ENCODE measurements at places on chromosomes 1 and 21. TPM values are rescaled to one million over a fixed set of nuclear protein-coding genes. Genes with fewer than 3 reads are reported as not detected.
A peak's percentile ranks its signal among the peaks of the same experiment; 100 is the strongest.

The RGS16 gene
- polyA plus RNA-seq = 0.09 TPM

- H3K4me1 ChIP-seq = peaks cover 13% of the 10 kb centered on the region
- DNase-seq = peak; percentile 97
- H3K27ac ChIP-seq = peak overlapping the region; percentile 79
- H3K27me3 ChIP-seq = no peaks in the 10 kb centered on the region
These were observed 99.4 kb upstream of the JUN start for GRCh38 chr1:58883037-58883887.

- no peak for DNase-seq
- no peaks in the 10 kb centered on the region for H3K36me3 ChIP-seq
- peaks cover 8% of the 10 kb centered on the region for H3K27me3 ChIP-seq
- H3K4me3 ChIP-seq = no peak overlapping the region
These were observed 12.2 kb upstream of the NEK2 start for GRCh38 chr1:211687462-211688215.

- H3K4me3 ChIP-seq = no peak overlapping the region
- no peak overlapping the region for H3K27ac ChIP-seq
- H3K36me3 ChIP-seq = no peaks in the 10 kb centered on the region
- H3K4me1 ChIP-seq = peaks cover 6% of the 10 kb centered on the region
- DNase-seq = no peak
These were observed 17.5 kb downstream of the KPNA6 start for GRCh38 chr1:32125313-32125712.

DNA sequence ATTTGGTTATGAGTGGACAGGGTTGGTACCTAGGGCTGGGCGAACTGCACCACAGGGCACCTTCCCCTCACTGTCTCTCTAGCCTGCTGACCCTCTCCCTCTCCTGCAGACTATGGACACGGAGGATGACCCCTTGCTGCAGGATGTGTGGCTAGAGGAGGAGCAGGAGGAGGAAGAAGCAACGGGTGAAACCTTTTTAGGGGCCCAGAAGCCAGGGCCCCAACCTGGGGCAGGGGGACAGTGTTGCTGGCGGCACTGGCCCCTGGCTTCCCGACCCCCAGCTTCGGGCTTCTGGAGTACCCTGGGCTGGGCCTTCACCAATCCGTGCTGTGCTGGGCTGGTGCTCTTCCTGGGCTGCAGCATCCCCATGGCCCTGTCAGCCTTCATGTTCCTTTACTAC lies 21.9 kb downstream of the DISP3 start:
- DNase-seq = no peak
- H3K27me3 ChIP-seq = no peaks in the 10 kb centered on the region
- H3K27ac ChIP-seq = no peak overlapping the region
- H3K4me3 ChIP-seq = no peak overlapping the region
- H3K36me3 ChIP-seq = no peaks in the 10 kb centered on the region

- H3K27me3 ChIP-seq = no peaks in the 10 kb centered on the region
- no peak for DNase-seq
- H3K4me3 ChIP-seq = no peak overlapping the region
- H3K4me1 ChIP-seq = peaks cover 10% of the 10 kb centered on the region
- H3K27ac ChIP-seq = no peak overlapping the region
These were observed 3.4 kb upstream of the LAMB3 start for GRCh38 chr1:209655411-209656231.

GRCh38 chr1:235253219-235253962 lies 74.6 kb downstream of the ARID4B start:
- no peaks in the 10 kb centered on the region for H3K27me3 ChIP-seq
- DNase-seq = peak; percentile 52
- no peak overlapping the region for H3K27ac ChIP-seq
- no peak overlapping the region for H3K4me3 ChIP-seq
- no peaks in the 10 kb centered on the region for H3K4me1 ChIP-seq

GRCh38 chr1:185843986-185844385 lies 109.8 kb downstream of the HMCN1 start:
- peak; percentile 30 for DNase-seq
- H3K4me1 ChIP-seq = no peaks in the 10 kb centered on the region
- no peaks in the 10 kb centered on the region for H3K27me3 ChIP-seq
- no peaks in the 10 kb centered on the region for H3K36me3 ChIP-seq
- no peak overlapping the region for H3K4me3 ChIP-seq

DNA sequence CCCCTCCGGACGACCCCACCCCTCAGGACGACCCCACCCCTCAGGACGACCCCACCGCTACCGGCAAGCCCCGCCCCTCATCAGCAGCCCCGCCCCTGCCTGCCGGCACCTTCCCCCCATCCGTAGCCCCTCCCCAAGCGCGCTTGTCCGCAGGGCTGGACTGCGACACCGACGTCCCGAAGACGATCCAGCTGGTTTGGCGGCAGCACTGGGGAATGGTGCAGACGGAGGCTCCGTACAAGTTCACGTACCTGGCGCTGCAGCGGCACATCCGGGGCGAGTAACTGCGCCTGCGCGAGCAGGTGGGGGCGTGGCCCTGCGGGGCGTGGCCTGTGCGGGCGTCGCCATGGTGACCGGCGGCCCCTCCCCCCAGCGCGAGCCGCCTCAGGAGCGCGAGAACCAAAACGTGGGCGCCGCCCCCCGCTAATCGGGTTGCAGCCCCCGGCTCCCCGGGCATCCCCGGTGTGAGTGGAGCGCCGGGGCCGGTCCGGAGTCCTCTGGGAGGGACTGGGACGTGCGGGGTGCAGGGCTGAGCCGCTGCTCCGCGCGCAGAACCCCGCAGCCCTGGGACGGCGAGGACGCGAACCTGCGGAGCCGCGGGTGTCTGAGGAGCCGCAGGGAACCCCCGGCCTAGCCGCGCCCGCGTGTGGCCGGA lies 4.9 kb downstream of the RNF223 start:
- H3K27ac ChIP-seq = no peak overlapping the region
- H3K4me3 ChIP-seq = peak overlapping the region; percentile 46
- peaks cover under 1% of the 10 kb centered on the region for H3K4me1 ChIP-seq
- peak; percentile 42 for DNase-seq
- no peaks in the 10 kb centered on the region for H3K36me3 ChIP-seq

Data from fibroblast of lung (primary cell).